ENCODE measurements at places on chromosomes 12 and 14. TPM values are rescaled to one million over a fixed set of nuclear protein-coding genes. Genes with fewer than 3 reads are reported as not detected.

GRCh38 chr14:103423050-103423461 lies 37.8 kb downstream of the MARK3 start:
- peak overlapping the region; percentile 74 for H3K27ac ChIP-seq
- H3K4me3 ChIP-seq: no peak overlapping the region
- H3K36me3 ChIP-seq: no peaks in the 10 kb centered on the region

- H3K27ac ChIP-seq: no peak overlapping the region
- DNase-seq: no peak
- H3K36me3 ChIP-seq: no peaks in the 10 kb centered on the region
- no peak overlapping the region for H3K4me3 ChIP-seq
Measured at GRCh38 chr14:95522556-95522955, 6.1 kb upstream of the SYNE3 start.

DNA sequence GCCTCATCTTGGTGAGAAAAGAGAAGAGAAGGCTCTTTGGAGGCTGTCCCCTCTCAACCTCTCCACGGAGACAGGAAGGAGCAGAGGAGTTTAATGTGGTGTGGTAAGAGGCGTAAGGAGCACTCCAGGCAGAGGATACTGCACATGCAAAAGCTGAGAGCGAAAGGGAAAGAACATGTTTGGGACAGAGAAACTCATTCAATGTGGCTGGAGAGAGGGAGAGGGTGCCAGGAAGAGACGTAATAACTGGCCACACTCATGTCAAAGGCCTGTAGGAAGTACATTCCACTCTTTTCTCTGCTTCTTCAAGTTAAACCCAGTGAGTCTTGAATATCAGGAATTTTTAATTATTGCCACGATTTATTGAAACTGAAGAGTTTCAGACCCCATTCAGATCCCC lies 12.0 kb downstream of the VDR start:
- no peaks in the 10 kb centered on the region for H3K27me3 ChIP-seq
- H3K4me3 ChIP-seq: no peak overlapping the region
- no peaks in the 10 kb centered on the region for H3K36me3 ChIP-seq
- H3K4me1 ChIP-seq: peaks cover 7% of the 10 kb centered on the region
- H3K27ac ChIP-seq: no peak overlapping the region

DNA sequence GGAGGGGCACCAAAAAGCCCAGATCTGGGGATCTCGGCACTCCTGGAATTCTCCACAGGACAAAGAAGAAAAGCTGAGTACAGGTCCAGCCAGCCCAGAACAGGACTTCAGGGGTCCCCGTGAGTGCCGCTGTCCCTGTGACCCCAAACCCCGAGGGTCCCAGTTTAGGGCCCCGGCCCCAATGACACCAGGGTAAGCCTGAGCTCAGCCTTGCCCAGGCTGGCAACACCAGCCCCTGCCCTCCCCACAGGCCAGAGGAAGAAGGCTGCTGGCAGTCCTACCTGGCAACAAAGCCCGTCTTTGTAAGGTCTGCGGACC lies 1.8 kb downstream of the CDK2AP1 start:
- DNase-seq: no peak
- H3K27ac ChIP-seq: peak overlapping the region; percentile 88
- no peaks in the 10 kb centered on the region for H3K27me3 ChIP-seq
- H3K36me3 ChIP-seq: peaks cover 5% of the 10 kb centered on the region
- peak overlapping the region; percentile 97 for H3K4me3 ChIP-seq

- no peak overlapping the region for H3K4me3 ChIP-seq
- H3K36me3 ChIP-seq: no peaks in the 10 kb centered on the region
- DNase-seq: peak; percentile 42
- no peak overlapping the region for H3K27ac ChIP-seq
- peaks cover 9% of the 10 kb centered on the region for H3K4me1 ChIP-seq
Measured at GRCh38 chr12:76284816-76285750, 63.1 kb downstream of the BBS10 start.

- H3K4me1 ChIP-seq: no peaks in the 10 kb centered on the region
- DNase-seq: no peak
- no peaks in the 10 kb centered on the region for H3K27me3 ChIP-seq
- H3K36me3 ChIP-seq: no peaks in the 10 kb centered on the region
- no peak overlapping the region for H3K27ac ChIP-seq
Measured at GRCh38 chr14:105767315-105767714, 240.9 kb downstream of the TMEM121 start.

- no peak overlapping the region for H3K27ac ChIP-seq
- H3K4me3 ChIP-seq: no peak overlapping the region
- no peak for DNase-seq
- no peaks in the 10 kb centered on the region for H3K36me3 ChIP-seq
- H3K4me1 ChIP-seq: no peaks in the 10 kb centered on the region
- no peaks in the 10 kb centered on the region for H3K27me3 ChIP-seq
Measured at GRCh38 chr14:23877538-23878180, 75.9 kb upstream of the DHRS4 start.

DNA sequence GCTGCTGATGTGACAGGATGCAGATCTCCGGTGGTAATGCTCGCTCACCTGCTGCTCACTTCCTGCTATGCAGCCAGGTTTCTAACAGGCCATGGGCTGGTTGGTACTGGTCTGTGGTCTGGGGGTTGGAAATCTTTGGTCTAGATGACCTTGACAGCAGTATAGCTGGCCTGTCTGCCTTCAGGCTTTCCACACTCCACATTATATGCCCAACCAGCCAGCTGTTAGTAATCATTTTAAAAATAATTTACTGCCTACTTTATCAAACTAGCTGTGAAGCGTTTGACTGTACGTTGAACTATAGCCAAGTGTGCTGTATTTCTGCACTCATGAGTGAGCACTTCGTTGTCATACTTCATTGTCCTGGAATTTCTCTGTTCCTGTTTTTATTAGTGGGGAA lies 424.0 kb upstream of the GARIN6 start:
- no peak overlapping the region for H3K4me3 ChIP-seq
- no peaks in the 10 kb centered on the region for H3K4me1 ChIP-seq
- no peaks in the 10 kb centered on the region for H3K27me3 ChIP-seq
- no peaks in the 10 kb centered on the region for H3K36me3 ChIP-seq
- no peak overlapping the region for H3K27ac ChIP-seq

DNA sequence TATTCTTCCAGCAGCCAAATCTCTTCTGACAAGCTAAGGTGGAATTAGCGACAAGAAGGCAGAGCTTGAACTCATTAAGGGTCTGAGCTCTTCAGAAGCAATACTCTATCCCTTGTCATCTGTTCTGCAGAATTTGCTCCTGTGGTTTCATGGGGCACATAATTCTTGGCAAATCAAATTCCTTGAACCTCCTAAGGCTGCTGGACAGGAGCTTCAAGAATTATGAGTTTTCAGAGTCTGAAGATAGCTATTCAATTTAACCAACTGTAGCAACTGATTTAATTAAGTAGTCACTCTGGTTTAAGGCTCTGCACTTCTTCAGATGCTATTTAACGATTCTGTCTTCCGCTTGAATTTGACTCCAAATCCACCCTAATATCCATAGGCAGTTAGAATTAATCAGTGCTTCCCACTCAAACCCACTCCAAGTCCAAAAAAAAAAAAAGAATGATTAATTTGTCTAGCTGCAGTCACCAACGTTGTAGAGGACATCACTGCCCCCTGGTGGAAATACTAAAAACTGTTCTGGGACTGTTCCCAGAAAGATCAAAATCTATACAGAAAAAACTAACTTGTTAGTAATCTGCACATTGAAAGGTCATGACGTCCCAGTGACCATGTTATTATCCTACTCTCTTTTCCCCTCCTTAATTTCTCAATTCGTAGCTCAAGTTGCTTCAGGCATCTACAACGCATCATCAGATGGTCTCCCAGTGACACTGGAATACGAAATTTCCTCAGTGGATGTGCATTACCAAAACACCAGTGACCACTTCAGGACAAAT lies 169.9 kb downstream of the KIF21A start:
- H3K27ac ChIP-seq: no peak overlapping the region
- H3K4me1 ChIP-seq: no peaks in the 10 kb centered on the region
- DNase-seq: peak; percentile 27
- H3K4me3 ChIP-seq: no peak overlapping the region
- no peaks in the 10 kb centered on the region for H3K36me3 ChIP-seq

- peak overlapping the region; percentile 59 for H3K4me3 ChIP-seq
- H3K27ac ChIP-seq: no peak overlapping the region
- no peaks in the 10 kb centered on the region for H3K36me3 ChIP-seq
- H3K4me1 ChIP-seq: peaks cover 4% of the 10 kb centered on the region
- DNase-seq: no peak
- H3K27me3 ChIP-seq: peaks cover 26% of the 10 kb centered on the region
Measured at GRCh38 chr12:51846911-51847642, 1.4 kb downstream of the FIGNL2 start.

The KRT73 gene
- total RNA-seq: not detected

The GPR132 gene
- total RNA-seq: 2.2 TPM

The ATP6V1D gene
- 96.3 TPM for total RNA-seq

The SLC25A47 gene
- total RNA-seq: not detected

The RAD51AP1 gene
- 5.3 TPM for total RNA-seq
